ENCODE measurements at places on chromosomes 3 and 15.

- DNase-seq, result no peak
Observed at GRCh38 chr3:69647081-69647480, 92.2 kb upstream of the MITF start.

GRCh38 chr3:102577082-102577789, 142.4 kb downstream of the ZPLD1 start:
- no peak for DNase-seq

GRCh38 chr3:155367506-155367905, 74.0 kb upstream of the STRIT1 start:
- DNase-seq, result no peak

- no peak for DNase-seq
Observed at GRCh38 chr3:192833177-192833890, 84.3 kb downstream of the MB21D2 start.

GRCh38 chr3:171838218-171838720, 4.9 kb upstream of the TMEM212 start:
- no peak for DNase-seq

- DNase-seq, result no peak
Observed at GRCh38 chr3:55592572-55592971, 105.5 kb upstream of the WNT5A start.

DNA sequence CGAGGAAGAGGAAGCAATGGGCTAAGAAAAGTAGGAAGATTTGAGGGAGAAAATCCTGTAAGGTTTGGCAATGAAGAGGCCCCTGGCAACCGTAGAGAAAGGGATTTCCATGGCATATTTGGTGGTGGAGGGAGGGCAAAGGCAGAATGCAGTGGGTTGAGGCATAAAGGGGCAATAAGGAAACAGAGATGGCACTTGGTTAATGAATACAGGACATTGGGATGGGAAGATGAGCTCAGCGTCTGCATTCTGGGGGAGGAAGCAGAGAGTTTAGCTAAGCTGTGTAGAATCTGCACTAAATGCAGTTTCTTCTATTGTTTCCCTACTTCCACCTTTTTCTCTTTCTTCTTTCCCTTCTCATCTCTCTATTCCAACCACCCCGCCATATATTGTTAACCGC, 83.6 kb downstream of the LRTM1 start:
- DNase-seq, result no peak

GRCh38 chr15:59896663-59897074, 107.4 kb upstream of the FOXB1 start:
- no peak for DNase-seq

DNA sequence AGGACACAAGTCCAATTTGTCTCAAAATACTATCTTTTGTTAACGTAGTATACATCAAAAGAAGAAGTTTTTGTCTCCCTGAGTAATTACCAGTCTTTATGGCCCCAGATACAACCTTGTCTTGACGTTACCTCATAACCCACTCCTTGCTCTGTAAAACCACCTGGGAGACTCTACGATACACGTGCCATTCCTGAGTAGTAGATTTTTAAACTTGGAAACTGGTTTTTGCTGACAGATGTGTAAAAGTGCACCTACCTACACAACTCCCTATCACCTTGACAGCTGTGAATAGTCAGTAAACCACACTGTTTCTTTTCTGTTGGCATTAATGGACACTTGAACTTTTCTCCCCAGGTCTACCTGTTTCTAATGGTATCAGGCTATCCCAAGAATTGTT, 51.7 kb upstream of the RARB start:
- no peak for DNase-seq

DNA sequence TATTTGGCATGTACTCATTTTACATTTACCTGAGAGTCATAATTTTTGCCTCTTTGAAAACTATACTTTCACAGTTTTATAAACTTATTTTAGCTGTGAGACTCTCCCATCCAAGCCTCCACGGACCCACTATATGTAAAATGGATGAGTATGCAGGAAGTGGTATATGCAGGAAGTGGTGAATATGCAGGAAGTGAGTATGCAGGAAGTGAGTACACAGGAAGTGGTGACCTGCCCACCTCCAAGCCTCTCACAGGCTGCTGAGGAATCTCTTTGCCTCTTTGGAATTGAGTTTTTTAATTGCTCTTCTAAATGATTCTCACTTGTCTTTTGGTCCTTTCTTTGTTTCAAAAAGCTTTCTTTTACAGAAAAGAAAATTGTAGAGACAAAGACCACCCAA, 85.2 kb downstream of the KBTBD8 start:
- DNase-seq, result no peak

DNA sequence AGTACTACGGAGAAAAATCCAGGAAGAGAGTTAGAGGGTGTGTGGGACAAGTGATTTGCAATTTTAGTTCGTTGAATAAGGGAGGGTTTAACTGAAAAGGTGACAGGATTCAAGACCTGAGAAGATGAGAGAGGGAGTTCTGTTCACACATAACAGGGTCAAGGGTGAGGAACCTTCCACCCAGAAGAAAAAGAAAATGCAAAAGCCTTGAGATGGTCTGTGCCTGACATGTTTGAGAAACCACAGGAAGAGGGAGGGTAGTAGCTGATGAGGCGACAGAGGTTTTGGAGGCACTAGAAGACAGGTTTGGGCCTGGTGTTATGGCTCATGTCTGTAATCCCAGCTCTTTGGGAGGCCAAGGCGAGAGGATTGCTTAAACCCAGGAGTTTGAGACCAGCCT, 591 bp upstream of the SLC25A20 start:
- DNase-seq, result no peak

DNA sequence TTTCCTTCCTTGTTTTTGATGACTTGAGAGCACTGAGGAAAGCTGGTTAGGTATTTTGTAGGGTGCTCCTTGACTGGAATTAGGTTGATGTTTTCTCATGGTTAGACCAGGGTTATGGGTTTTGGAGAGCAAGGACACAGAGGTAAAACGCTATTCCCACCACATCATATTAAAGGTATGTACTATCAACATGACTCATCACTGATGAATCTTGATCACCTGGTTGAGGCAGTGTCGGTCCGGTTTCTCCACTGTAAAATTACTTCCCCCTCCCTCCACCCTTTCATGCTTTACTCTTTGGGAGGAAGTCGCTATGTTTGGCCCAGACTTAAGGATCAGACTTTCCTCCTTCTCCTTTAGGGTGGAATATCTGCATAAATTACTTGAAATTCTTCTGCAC, 201.6 kb downstream of the EDEM1 start:
- no peak for DNase-seq

GRCh38 chr3:130918328-130918727, 24.4 kb downstream of the ATP2C1 start:
- DNase-seq, result no peak

DNA sequence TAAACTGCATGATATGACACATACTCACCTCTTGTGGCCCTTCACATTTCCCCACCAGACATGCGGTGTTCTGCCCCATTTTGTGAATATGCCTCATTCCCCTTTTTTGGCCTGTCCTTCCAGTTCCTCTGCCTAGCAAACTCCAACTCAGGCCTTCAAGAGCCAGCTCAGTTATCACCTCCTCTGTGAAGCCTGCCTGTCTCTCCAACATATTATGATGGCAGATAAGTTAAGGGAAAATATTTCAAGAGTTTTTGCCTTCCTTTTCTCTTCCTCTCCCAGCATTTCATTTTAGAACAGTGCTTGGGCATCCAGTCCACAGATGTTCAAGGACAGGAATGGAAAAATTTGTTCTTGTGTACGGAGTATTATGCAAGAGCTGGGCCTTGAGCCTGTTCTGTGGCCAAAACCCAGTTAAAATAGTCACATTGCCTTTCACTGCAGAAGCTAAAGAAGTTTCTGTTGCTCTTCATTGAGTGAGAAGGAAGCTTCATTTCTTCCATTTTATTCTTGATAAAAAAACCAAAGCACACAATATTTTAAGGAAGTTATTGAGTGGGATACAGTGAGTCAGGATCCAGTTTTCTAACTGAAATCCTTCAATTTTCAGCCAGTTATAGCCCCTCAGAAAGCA, 192.0 kb downstream of the GHSR start:
- no peak for DNase-seq

DNA sequence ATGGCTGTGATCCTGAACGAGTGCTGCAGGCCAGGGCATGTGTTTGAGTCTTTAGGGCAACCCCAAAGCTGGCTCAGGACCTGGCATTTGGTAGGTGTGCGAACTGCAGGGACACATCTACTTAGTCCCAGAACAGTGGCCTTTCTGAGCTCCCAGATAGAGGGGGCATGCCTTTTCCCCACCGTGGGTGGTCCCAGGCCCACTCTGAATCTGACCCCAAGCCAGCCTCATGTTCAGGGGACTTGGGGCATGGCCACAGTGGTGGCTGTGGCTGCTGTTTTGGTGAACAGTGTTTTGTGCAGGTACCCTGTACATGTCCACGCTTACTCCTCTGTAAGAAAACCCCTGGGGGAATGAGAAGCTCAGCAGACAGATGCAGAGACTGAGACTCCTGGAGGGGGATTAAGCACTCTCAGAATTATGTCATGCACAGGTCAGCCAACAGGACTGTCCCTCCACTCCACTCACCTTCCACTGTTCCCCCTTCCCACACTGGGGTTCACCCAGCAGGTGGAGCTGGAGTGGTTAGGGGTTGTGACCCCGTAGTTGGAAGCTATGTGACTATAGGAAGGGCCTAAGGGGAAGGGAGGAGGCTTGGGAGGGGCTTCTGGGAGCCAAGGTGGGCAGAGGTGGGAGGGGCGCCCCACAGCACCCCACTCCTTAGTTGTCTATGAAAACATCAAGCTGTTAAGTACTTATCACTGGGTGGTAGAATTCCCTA, 16.4 kb downstream of the ESYT3 start:
- DNase-seq, result no peak

- no peak for DNase-seq
Observed at GRCh38 chr3:46651084-46651483, 38.8 kb downstream of the FAM240A start.

GRCh38 chr3:132445817-132446216, 28.5 kb downstream of the DNAJC13 start:
- DNase-seq, result no peak

DNA sequence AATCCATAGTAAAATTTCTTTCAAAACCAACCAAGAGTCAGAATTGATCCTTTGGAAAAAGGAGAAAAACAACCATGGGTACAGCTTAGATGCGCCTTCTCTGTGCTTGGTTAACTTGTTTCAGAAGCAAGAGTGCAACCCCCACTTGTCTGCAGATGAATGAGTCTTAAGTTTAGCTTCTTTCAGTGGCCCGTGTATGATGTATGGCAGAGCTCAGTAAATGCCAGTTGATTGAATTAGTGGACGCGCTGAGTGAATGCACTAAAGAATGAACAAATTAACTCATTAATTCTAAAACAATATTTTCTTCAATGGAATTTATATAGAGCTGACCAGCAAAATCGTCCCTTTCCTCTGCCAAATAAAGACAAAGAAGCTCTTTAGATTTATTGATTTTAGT, 67.0 kb upstream of the ARHGEF3 start:
- DNase-seq, result no peak

DNA sequence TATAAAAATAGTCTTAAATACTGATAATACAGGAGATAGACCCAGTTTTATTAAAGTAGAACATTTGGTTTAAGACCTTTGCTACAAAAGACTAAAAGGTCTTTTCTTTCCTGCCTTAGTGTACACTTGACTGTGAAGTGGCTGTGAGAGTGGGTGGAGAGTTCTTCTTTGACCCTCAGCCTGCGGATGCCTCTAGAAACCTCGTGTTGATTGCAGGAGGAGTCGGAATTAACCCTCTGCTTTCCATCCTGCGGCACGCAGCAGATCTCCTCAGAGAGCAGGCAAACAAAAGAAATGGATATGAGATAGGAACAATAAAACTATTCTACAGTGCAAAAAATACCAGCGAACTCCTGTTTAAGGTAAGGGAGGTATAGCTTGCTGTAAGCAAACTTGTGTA, 36.5 kb downstream of the OXNAD1 start:
- no peak for DNase-seq

DNA sequence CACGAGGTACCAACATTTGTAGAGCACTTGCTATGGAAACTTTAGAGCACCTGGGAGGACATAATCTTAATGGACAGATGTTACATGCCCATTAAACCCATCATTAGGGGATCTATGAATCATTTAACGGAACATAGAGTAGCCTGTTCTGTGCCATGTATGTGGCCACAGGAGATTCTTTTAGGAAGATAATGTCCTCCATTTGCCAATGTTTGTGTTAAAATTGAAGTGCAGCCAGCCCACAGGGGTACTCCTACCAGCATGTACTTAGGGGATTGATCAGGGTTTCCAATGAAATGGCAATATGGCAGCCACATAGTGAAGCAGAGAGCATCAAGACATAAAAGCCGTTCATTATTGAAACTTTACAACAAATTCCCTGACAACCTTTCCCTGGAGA, 70.7 kb downstream of the TNIK start:
- DNase-seq, result no peak

- DNase-seq, result no peak
Observed at GRCh38 chr3:120177707-120178306, 83.6 kb upstream of the GSK3B start.

DNA sequence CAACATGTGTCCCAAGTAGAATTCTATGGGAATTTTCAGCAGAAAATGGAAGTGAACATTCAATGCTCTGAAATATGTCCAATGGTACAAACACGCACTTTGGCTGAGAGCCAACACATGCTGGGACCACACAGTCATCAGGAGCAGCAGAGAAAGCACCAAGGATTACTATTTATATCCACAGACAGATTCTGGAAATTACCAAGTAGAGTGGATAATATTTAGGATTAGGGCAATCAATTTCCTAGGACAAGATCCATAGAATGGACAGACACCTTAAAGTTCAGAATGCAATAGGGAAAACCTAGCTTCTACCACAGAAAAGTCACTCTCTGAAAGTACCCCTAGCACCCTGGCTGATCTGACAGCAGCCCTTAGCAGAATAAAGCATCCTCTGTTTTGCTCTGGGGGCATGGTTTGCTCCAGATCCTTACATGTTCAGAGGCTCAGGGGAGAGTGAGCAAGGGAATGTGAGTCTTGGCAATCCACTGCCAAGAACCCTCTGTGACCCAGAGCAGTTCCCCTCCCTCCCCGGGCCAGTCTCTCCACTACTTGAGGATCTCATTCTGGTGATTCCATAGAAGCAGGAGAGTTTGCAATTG, 206.0 kb upstream of the WNT5A start:
- no peak for DNase-seq

- DNase-seq, result no peak
Observed at GRCh38 chr3:24156466-24156865, 211.4 kb downstream of the NR1D2 start.

DNA sequence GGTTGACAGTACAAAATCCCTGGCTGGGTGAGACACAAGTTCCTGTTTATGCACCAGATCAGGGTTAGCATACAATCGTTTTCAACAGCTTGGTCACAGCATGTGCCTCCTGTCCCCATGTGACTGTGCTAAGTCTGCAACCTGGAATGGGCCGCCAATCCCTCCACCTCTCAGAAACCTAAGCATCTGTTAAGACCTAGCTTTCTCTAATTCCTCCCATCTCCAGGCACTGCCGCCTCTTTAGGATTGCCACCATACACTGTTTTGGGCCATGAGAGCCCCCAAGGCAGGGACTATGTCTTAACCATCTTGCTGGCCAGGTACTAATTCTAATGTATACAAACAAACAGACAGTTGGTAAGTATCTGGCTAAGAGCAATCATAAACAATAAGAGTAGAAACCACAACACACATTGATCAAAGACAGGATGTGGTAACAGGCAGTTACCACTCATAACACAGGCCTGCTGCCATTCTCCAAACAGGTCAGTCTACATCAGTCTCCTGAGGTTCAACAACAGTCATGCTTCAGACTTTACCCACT, 25.6 kb downstream of the SEC22C start:
- DNase-seq, result peak; percentile 35
